ENCODE measurements at places on chromosomes 3 and 15.

DNA sequence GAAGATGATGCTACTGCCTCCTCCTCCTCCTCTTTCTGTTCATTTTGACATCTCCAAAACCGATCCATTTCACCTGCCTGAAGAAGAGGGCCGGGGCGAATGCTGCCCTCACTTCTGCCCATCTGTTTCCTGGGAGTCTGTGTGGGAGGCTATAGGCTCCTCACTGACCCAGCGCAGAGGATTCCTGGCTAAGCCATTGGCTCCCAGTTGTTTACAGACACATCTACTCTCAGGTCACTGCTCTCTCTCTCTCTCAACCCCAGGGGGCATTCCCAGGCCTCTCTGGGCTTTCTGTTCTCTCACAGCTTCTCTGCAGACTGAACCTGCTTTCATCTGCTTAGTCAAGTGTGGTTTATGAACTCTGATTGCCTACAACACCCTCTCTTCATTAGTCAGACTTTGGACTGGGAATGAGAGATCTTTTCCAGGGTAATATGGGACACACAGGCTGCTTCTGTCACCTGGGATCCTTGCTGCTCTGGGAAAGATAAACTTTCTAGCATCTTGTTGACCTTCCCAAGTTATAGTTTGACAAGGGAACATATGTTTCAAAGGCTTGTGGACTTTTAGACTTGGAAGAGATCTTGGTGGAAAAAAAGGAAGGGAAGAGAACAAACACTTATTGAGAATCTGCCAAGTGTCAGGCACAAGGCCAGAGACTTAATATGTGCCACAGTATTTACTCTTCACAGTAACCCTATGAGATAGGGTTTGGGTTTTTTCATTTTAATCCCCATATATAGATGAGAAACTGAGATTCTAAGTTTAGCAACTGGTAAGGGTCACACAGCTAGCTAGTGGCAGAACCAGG is 30.2 kb upstream of the USP3 start:
- DNase-seq, result peak; percentile 71

GRCh38 chr3:149528340-149528650 is 53.8 kb downstream of the TM4SF4 start:
- DNase-seq, result no peak

DNA sequence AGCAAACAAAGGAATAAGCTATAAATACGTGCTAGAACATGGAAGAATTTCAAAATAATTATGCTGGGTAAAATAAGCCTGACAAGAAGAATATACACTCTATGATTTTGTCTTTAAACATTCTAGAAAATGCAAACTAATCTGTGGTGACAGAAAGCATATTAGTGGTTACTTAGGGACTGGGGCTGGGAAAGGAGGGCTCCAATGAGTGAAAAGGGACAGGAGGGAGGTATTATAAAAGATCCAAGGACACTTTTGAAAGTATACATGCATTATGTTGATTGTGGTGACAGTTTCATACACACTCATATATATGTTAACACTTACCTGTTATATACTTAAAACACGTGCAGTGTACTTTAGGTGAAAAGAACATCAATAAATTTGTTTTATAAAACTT is 23.0 kb downstream of the MYH15 start:
- no peak for DNase-seq

DNA sequence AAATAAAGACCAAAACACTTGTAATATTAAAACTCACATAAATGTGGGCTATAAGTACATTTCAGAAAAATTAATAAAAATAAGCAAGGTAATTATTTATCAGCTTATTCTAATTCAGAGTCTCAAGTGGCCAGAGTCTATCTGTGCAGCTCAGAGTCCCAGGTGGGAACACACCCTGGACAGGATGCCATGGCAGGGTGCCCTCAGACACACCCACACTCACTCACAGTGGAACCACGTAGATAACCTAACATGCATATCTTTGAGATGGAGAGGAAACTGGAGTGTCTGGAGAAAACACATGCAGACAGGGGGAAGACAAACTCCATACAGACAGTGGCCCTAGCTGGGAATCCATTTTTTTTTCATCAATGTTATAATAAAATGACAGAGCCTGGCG is 37.2 kb downstream of the FSIP1 start:
- DNase-seq, result no peak

GRCh38 chr3:138114988-138115971 is at the start of gene DZIP1L:
TSS of gene DZIP1L (minus strand) at chr3:138115608. CDS start at chr3:138103971, 11,637 bp downstream.
- peak; percentile 83 for DNase-seq

- DNase-seq, result no peak
Measured at GRCh38 chr15:40028853-40029252, 10.1 kb downstream of the SRP14 start.

DNA sequence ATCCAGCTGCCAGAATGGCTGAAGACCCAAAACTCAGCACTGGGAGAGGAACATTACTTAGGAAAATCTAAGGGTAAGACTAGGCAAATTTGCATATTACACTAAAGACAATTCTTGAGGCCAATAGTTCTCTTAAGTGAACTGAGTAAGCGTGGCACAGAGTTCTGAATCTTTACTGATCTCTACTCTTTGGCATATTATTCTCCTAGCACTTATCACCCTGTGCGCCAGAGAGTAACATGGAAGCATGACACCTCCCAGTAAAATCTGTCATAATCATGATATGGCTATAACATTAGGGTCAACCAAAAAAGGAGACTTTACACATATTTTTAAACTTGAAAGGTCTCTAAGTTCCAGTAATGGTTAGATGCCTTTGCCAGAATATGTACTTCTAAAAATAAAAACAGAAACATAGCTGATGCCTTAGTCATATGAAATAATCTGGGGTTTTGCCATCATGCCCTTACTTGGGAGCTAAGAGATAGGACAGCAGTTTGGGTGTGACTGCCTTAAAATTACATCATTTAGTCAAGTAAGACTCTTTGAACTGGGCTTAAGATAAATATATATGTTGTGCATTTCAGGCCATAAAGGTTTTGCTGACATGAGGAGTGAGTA is 290.5 kb downstream of the PLCL2 start:
- peak; percentile 32 for DNase-seq

DNA sequence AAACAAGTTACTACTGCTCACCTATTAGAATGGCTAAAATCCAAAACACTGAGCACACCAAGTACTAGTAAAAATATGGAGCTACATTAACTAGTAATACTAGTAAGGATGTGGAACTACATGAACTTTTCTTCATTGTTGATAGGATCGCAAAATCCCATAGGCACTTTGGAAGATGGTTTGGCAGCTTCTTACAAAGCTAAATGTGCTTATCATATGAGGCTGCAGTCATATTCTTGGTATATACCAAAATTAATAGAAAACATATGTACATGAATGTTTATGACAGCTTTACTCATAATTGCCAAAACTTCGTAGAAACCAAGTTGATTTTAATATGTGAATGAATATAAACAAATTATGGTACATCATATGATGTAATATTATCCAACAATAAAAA is 366.8 kb upstream of the KCNMB2 start:
- DNase-seq, result no peak

DNA sequence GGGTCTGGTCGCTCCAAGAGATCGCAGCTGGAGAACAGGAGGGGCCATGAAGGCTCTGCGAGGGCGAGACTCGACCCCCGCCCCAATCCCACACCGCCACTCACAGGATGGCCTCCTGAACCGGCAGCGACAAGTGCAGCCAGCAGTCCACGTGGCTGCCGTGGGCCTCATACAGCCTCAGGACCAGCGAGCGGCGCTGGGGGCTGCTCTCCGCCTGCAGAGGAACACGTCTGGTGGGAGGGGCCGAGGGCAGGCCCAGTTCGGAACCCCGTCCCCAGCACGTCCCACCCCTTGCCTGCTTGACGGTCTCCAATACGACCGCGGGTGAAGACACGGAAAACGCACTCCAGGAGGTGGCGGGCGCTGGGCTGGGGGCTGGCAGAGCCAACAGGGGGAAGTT is 9.2 kb downstream of the NEIL1 start:
- no peak for DNase-seq

GRCh38 chr15:57914350-57915055 is 151.0 kb downstream of the ALDH1A2 start:
- DNase-seq, result no peak

- no peak for DNase-seq
Measured at GRCh38 chr3:95586754-95587153, 1227.6 kb upstream of the EPHA6 start.

GRCh38 chr3:84727616-84728015 is 231.2 kb upstream of the CADM2 start:
- no peak for DNase-seq

- DNase-seq, result no peak
Measured at GRCh38 chr3:183324083-183324482, 71.0 kb downstream of the B3GNT5 start.

GRCh38 chr3:133763797-133764683 is 17.8 kb downstream of the TF start:
- DNase-seq, result peak; percentile 3

DNA sequence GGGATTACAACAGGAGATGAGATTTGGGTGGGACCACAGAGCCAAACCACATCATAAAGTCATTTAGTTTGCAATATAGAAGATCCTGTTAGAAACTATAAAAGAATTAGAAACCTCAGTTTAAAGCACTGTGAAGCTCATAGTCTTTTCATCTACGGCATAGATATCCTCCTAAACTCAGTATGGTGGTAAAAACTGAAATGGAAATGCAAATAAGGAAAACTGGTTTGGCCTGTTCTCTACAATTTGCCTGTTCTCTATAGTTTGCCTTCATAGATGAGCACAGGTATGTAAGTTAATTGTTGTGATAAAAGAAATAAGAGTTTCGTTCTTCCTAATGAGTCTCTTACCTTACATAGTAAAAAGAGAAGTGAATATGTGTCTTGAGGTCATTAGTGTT is 331.6 kb upstream of the ARL6 start:
- DNase-seq, result no peak

- DNase-seq, result no peak
Measured at GRCh38 chr15:43212299-43212698, 8.5 kb downstream of the EPB42 start.

GRCh38 chr3:186004209-186004608 is 66.4 kb upstream of the TRA2B start:
- no peak for DNase-seq

GRCh38 chr15:74252291-74252690 is 16.2 kb downstream of the CCDC33 start:
- DNase-seq, result no peak

- no peak for DNase-seq
Measured at GRCh38 chr3:124322966-124323365, 331.0 kb upstream of the ROPN1 start.

GRCh38 chr3:126451511-126451910 is 24.2 kb downstream of the ZXDC start:
- DNase-seq, result no peak

- DNase-seq, result no peak
Measured at GRCh38 chr15:73321496-73322450, 47.0 kb downstream of the HCN4 start.

- no peak for DNase-seq
Measured at GRCh38 chr3:10408680-10409079, 87.8 kb upstream of the SEC13 start.

DNA sequence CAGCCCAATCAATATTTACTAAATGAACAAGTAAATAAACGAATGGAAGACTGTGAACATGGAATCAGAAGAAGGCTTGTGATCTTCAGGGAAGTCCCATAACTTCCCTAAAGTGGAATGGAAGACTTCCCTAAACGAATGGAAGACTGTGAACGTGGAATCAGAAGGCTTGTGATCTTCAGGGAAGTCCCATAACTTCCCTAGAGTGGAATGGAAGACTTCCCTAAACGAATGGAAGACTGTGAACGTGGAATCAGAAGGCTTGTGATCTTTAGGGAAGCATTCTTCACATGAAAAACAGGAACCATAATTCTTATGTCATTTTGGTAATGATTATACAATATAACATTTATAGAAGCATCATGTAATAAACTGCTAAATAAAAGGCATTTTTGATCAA is 38.8 kb downstream of the EOGT start:
- no peak for DNase-seq

DNA sequence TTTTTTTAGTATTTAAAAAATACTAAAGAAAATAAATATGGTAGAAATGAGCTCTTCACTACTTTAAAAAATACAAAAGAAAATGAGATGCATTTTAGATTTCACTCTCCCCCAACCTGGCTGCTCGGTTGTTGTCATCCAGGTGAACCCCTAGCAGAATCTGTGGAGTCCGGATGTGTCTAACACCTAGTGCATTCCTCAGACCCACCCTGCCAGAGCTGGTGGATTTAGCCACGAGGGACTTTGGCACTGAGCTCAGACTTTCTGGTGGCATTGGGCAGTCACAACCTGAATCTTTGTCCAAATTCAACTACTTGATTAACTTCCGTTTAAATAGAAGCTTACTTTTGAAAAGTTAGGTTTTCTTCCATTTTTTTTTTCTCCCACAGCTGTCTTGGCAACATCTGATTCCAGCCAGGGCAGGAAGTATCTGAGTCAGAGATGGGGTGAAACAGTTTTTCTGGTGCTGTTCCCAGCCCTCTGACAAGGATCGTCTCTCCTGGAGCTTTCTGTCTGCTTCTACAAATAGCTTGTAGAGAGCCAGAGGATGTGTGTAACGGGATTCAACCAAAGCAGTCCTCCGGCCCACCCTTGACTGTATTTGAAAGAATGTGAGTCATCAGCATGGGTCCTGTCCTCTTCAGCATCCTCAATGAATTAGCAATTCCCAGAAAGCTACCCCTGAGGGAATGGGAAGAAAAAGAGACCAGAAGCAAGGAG is 301.8 kb upstream of the MCTP2 start:
- DNase-seq, result peak; percentile 50

- DNase-seq, result no peak
Measured at GRCh38 chr15:25773248-25773647, 89.9 kb downstream of the ATP10A start.

DNA sequence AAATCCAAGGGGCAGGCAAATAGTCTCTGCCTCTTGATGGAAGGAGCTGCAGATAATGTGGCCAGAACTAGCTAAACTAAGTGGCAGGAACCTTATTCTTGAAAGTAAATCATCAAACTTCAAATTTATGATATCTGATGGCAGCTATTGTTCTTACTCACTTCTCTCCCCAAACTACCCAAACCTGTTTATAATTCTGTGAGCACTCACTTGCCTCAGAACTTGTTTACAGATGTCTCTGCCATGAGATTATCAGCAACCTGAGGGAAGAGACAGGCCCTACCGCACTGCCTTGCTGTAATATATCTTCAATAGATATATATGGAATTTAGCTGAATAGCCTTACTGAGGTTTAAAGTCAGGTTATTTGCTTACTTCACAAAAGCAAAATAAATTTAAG is 2.2 kb upstream of the B3GALNT1 start:
- no peak for DNase-seq

DNA sequence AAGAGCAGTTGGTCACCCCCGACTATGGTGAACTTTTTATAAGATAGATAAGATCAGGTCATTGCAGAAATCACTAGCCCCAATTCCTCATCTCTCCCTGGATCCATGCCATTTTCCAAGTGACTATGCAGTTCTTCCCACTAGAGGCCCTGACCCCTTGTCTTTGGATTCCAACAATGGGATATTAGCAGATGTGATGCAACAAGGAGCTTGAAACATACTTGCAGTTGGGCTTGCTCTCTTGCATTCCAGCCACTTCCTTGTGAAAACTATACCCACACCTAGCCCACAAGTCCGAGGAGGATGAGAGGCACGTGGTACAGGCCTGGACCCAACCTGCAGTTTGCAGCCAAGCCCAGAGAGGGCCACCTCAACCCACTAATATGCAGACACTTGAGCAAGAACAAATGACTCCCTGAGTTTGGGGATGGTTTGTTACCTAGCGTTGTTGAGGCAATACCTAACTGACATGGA is 60.6 kb downstream of the SUCLG2 start:
- no peak for DNase-seq

- peak; percentile 92 for DNase-seq
Measured at GRCh38 chr3:63624941-63625560, 27.4 kb upstream of the SNTN start.

GRCh38 chr3:11913316-11913715 is 66.6 kb upstream of the TAMM41 start:
- DNase-seq, result no peak

GRCh38 chr3:71047616-71048531 is 535.7 kb downstream of the FOXP1 start:
- no peak for DNase-seq
